ENCODE measurements at places on chromosomes 12 and 14. TPM values are rescaled to one million over a fixed set of nuclear protein-coding genes. Genes with fewer than 3 reads are reported as not detected.

Gene NR1H4
- total RNA-seq, result not detected

GRCh38 chr12:39420043-39420442 is 22.9 kb downstream of the KIF21A start:
- no peaks in the 10 kb centered on the region for H3K4me1 ChIP-seq
- no peak overlapping the region for H3K27ac ChIP-seq
- H3K4me3 ChIP-seq, result no peak overlapping the region

DNA sequence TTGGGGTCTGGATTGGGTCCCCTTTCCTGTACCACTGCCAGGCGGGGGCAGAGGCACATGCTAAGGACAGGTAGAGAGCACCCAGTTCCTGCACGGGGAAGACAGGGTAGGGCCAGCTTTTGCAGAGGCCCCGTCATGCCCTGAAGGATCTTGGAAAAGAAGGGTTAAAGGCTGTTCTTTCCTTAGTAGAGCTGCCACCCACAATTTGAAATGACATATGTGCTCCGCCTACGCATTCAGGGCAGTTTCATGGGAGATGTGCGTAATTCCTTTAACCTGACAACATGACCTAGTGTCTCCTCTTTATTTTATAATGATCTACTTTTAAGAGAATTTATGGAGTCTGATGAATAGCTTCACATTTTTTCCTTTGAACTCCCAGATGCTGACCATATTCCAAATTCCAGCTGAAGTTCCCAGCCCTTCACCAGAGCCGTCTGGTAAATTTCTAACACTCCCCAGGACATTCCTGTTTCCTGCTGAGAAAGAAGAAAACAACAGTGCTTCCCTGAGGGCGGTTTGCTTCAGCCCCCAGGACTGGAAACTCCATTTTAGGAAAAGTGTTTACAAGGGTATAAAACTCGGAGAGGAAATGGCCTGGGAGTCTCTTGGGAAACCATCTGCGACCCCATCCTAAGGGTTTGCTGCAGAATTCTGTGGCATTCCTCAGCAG is 58.9 kb upstream of the PLEKHG3 start:
- no peaks in the 10 kb centered on the region for H3K4me1 ChIP-seq
- H3K36me3 ChIP-seq, result no peaks in the 10 kb centered on the region
- DNase-seq, result no peak
- H3K27me3 ChIP-seq, result peaks cover 43% of the 10 kb centered on the region
- no peak overlapping the region for H3K27ac ChIP-seq

DNA sequence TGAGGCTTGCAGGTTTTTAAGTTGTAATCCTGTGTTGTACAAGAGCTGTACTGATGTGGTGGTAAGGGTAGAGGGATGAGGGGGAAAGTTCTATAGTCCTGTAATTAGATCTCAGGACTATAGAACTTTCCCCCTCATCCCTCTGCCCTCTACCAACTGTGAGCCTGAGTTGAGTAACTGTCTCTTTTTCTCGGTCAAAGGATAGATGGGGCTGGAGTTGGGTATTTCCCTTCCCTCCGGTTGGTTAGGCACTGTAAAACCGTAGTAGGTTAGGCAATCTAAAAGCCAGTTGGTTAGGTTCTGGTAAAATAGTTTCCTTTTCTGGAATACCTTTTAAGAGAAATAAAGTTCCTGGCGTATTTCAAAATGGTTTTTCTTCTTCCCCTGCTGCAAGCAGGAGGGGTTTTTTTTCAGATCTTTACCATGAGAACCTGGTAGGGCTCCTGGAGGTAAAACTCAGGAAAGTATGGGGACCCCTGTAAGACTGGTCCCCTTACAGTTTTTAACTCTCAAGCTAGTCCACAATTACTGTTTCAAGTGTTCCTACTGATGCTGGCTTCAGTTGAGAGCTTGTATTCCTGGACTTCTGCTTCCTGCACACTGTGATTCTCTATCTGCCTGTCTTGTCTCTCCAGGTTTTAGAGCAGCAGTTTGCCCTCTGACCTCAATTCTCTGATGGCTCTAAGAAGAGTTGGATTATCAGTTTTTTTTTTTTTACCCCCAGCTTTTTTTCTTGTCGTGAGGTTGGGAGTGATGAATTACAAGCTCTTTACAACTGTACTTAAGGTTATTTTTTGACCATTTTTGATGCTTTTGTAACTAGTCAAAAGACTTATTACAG is 58.7 kb downstream of the FUT8 start:
- H3K27ac ChIP-seq, result no peak overlapping the region
- H3K4me1 ChIP-seq, result peaks cover 33% of the 10 kb centered on the region
- H3K36me3 ChIP-seq, result peaks cover 10% of the 10 kb centered on the region
- H3K27me3 ChIP-seq, result no peaks in the 10 kb centered on the region
- no peak for DNase-seq
- peak overlapping the region; percentile 5 for H3K4me3 ChIP-seq

GRCh38 chr12:46089414-46090162 is 99.2 kb upstream of the SCAF11 start:
- H3K4me3 ChIP-seq, result no peak overlapping the region
- no peaks in the 10 kb centered on the region for H3K36me3 ChIP-seq
- no peaks in the 10 kb centered on the region for H3K4me1 ChIP-seq
- no peak overlapping the region for H3K27ac ChIP-seq

DNA sequence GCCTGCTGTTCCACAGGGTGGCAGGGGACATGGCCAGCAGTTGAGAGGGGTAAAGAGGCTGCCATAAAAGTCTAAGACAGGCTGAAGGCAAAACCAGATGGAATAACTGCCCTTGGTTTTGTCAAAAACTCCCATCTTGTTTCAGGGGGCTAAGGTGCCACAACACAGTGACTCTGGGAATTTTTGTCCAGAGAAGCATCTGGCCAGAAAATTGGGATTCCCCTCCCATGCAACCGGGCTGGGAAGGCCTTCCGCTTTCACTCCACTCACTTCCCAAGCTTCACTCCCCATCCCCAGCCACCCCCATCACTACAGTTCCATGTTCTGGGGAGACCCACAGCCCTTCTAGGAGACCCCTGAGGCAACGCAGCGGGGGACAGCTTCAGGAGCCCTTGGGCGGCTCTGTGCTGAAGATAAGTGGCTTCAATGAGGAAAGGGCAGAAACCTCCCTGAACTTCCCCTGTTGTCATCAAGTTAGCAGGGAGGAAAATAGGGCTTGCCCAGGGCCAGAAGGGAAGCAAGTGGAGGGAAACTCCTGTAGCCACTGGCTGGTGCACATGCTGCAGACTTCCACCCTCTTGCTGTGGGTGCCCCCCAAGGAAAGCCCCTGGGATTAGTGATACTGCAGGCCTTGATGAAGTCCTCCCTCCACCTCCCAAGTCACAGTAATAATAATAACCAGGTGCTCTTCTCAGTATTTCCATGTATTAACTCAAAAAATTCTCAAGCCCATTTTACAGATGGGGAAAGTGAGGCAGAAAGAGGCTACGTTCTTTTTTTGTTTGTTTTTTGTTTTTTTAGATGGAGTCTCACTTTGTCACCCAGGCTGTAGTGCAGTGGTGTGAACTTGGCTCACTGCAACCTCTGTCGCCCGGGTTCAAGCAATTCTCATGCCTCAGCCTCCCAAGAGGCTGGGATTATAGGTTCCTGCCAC is 6.0 kb downstream of the TMEM229B start:
- peak overlapping the region; percentile 62 for H3K27ac ChIP-seq
- H3K36me3 ChIP-seq, result peaks cover 5% of the 10 kb centered on the region
- H3K27me3 ChIP-seq, result no peaks in the 10 kb centered on the region

DNA sequence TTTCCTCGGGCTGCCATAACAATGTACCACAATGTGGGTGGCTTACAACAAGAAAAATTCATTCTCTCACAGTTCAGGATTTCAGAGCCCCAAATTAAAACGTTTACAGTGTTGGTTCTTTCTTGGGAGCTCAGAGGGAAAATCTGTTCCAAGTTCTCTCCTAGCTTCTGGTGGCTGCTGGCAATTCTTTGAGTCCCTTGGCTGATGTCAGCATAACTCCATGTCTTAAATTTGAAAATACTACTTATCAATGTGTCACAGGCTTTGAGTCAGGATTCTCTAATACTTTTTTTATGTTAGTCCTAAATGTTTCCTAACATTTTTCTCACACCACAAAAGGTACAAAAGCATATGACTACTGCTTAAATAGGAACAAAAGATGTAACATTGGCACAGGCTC is 198.4 kb upstream of the ATXN7L3B start:
- no peaks in the 10 kb centered on the region for H3K4me1 ChIP-seq
- H3K27me3 ChIP-seq, result no peaks in the 10 kb centered on the region
- H3K36me3 ChIP-seq, result no peaks in the 10 kb centered on the region
- no peak overlapping the region for H3K27ac ChIP-seq

Gene CMTM5
- 2.5 TPM for total RNA-seq

Gene ZNF891
- total RNA-seq, result 3.1 TPM

Gene GLS2
- total RNA-seq, result 1.9 TPM

GRCh38 chr14:34794941-34795340 is 80.2 kb downstream of the BAZ1A start:
- no peak for DNase-seq
- peaks cover 6% of the 10 kb centered on the region for H3K4me1 ChIP-seq
- no peaks in the 10 kb centered on the region for H3K27me3 ChIP-seq
- H3K4me3 ChIP-seq, result no peak overlapping the region

GRCh38 chr14:55583942-55584468 is 4.0 kb downstream of the KTN1 start:
- no peak overlapping the region for H3K4me3 ChIP-seq
- no peak for DNase-seq
- no peak overlapping the region for H3K27ac ChIP-seq
- H3K27me3 ChIP-seq, result no peaks in the 10 kb centered on the region

Gene TCL1B
- not detected for total RNA-seq

GRCh38 chr12:51832354-51833107 is 16.0 kb downstream of the FIGNL2 start:
- peaks cover 9% of the 10 kb centered on the region for H3K36me3 ChIP-seq
- H3K27me3 ChIP-seq, result peaks cover 53% of the 10 kb centered on the region
- DNase-seq, result no peak
- H3K27ac ChIP-seq, result peak overlapping the region; percentile 83

Gene C14orf119
- total RNA-seq, result 10.5 TPM

Gene LIN7A
- total RNA-seq, result 0.22 TPM

Gene GDF3
- total RNA-seq, result not detected

DNA sequence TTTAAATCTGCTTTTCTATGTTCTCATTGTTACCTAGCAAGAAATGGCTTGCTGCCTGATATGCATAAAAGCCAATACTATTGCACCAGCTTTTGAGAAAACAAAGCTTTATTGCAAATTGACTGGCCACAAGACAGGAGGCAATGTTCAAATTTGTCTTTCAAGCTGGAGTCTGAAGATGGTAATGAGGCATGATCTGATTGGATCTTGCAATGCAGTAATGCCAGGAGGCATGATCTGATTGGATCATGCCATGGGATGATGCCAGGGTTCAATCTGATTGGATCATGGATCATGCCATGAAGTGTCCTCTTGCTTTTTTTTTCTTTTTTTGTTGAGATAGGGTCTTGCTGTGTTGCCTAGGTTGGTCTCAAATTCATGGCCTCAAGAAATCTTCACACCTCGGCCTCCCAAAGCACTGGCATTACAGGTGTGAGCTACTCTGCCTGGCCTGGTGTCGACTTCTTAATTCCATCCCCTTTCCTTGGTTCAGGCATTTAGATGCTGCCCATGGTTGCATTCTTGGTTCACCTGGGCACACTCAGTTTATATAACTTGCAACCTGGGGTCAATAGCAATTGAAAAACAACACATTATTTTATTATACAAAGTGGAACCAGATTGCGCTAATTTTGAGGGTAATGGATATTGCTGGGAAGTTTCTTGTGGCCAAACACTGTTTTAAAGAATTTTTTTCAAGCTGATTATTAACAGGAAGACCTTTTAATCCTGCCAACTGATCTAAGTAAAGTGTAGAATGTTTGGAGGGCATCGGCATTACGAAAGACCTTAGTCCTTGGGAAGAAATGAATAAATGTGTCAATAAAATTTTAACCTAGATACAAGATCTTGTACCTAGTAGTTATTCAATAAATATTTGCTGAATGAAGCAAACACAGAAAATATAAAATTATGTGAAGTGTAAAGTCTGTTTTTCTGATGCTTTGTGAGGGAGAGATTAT is 38.8 kb downstream of the HSD17B6 start:
- H3K4me1 ChIP-seq, result no peaks in the 10 kb centered on the region
- no peak overlapping the region for H3K4me3 ChIP-seq
- H3K27me3 ChIP-seq, result peaks cover 11% of the 10 kb centered on the region

Gene SCN8A
- 0.47 TPM for total RNA-seq

- H3K4me3 ChIP-seq, result no peak overlapping the region
- no peaks in the 10 kb centered on the region for H3K36me3 ChIP-seq
- no peak for DNase-seq
- peaks cover 13% of the 10 kb centered on the region for H3K27me3 ChIP-seq
- H3K4me1 ChIP-seq, result no peaks in the 10 kb centered on the region
These were observed 763.9 kb downstream of the NRXN3 start for GRCh38 chr14:78933948-78934524.

Gene ACRBP
- 3.4 TPM for total RNA-seq

Gene JKAMP
- 18.4 TPM for total RNA-seq

GRCh38 chr12:98319716-98320425 is 195.5 kb upstream of the TMPO start:
- no peak overlapping the region for H3K4me3 ChIP-seq
- H3K27ac ChIP-seq, result no peak overlapping the region
- H3K27me3 ChIP-seq, result no peaks in the 10 kb centered on the region
- no peak for DNase-seq
- no peaks in the 10 kb centered on the region for H3K36me3 ChIP-seq
- no peaks in the 10 kb centered on the region for H3K4me1 ChIP-seq

DNA sequence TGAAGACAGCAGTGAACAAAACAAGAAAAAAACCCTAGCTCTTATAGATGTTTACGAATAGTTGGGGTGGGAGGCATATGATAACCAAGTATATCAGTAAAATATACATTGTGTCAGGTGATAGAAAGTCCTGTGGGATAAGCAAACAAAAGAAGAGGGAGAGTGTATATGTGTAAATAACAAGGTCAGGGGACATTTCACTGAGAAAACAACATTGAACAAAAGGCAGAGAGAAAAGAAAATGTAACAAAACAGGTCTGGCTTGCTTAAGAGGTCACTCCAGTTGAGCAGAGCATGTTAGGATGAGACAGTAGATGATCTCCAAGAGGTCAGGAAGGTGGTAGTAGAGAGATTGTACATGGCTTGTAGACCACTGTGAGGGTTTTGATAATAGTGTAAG is 304.1 kb downstream of the ACSS3 start:
- H3K4me1 ChIP-seq, result no peaks in the 10 kb centered on the region
- H3K27ac ChIP-seq, result no peak overlapping the region
- H3K36me3 ChIP-seq, result no peaks in the 10 kb centered on the region

- DNase-seq, result no peak
- no peak overlapping the region for H3K4me3 ChIP-seq
- no peaks in the 10 kb centered on the region for H3K36me3 ChIP-seq
- no peaks in the 10 kb centered on the region for H3K27me3 ChIP-seq
These were observed 191.5 kb downstream of the SLC5A8 start for GRCh38 chr12:101018540-101018939.

Data from T-helper 17 cell (primary cell).